ENCODE measurements at places on chromosomes 5 and 9. TPM values are rescaled to one million over a fixed set of nuclear protein-coding genes. Genes with fewer than 3 reads are reported as not detected.

DNA sequence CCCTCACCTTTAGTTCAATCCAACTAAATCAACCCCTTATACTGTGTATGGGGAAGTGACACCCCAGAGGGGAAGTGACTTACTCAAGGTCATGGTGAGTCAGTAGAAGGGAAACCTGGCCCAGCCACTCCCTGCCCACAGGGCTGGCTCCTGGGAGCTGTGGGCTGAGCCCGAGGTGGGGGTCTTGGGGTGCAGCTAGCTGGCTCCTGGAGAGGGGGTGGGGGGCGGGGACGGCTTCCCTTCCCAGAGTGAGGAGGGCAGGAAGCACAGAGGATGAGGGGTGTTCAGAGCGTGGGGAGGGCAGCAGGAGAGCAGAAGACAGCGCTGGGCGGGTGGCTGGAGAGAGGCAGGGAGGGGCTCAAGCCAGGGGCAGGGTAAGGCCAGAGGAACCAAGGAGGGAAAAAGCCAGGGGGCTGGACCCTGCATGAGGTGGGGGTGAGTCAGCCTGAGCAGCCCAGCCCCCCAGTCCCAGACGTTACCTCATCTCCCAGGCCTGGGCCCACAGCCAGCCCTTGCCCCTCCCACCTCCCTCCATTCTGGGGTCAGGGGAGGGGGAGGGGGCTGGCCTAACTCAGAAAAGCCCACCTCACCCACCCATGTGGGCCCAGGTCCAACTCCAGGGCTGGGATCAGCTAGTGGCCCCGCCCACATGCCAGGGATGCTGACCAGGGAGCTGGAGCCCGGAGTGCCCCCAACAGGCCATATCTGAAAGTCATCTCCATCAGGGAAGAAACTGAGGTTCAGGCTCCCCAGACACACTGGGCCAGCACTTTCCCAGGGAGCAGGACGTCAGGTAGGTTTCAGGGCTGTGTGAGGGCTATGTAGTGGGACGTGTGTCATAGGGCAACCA, 2.8 kb downstream of the PDLIM7 start:
- peak; percentile 60 for DNase-seq

DNA sequence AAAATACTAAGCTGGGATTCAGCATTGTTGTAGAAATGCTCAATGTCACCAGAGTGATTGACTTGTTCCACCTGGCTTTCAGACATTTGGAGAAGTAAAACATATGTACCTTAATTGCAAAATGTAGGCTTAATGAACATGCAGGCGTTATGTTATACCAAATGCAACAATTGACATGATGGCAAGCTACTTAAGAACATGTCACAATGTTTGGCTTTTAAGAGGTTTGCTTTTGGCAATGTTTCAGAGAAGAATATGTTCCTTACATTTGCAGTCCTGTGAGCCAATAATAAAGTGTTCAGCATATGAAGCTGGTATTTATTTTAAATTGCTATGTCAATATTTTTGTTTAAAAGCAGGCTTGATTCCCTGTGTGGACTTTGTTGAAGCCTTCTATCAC, 111.7 kb upstream of the NUDT12 start:
- DNase-seq: no peak

GRCh38 chr5:140044041-140044440, 942 bp upstream of the NRG2 start:
- DNase-seq: no peak

GRCh38 chr5:122101636-122102285, 23.7 kb upstream of the LOX start:
- DNase-seq: peak; percentile 35

DNA sequence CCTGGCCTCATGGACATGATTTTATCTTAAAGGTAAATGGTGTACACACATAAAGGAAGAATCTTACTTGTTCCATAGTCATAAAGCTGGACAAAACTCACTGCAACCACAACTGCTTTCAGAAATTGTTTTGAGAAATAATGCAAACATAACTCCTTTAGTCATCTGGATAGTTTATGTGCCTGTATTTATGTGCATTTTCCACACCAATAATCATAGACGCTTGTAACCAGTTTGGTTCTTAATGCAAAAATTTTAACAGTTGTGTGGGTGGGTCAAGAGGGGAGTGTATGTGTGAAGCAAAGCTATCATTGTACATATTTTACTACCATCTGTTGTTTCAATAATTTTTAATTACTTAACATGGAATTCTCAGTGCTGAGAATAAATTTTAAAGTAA, 80.1 kb downstream of the EFNA5 start:
- no peak for DNase-seq

- DNase-seq: no peak
Measured at GRCh38 chr5:116475338-116475737, 99.3 kb downstream of the SEMA6A start.

DNA sequence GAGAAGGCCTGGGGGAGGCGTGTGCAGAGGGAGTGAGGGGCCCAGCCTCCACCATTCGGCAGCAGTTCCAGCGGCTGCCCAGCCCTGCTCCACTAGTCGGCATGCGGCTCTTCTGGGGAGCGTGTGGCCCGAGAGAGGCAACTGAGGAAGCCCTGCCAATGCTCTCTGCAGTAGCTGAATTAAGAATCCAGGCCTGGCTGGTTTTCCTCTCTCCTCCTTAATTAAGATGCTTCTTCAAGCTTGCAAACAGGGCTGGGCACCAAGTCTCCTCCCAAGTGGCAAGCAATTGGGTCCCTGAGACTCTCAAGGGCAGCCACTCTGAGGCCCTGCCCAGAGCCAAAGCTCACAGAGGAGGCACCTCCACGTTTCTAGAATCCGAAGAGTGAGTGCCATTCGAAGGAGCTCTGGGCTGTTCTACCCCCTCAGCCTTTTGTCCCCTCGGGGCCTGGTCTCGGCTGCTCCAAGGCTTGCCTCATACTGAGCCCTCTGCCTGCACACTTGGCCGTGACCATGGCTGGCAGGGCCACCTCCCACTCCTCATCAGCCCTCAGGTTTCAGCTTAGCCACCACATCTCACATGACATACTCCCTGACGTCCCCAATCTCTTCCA, 75.4 kb upstream of the LRRTM2 start:
- no peak for DNase-seq

GRCh38 chr5:32628049-32628844, 42.9 kb downstream of the SUB1 start:
- DNase-seq: no peak

Gene GRXCR2
- total RNA-seq: not detected

Gene FAM153A
- not detected for total RNA-seq

Gene TTC39B
- 1.2 TPM for total RNA-seq
